H54 (cell line): ENCODE measurements at places on chromosomes 16 and 17.

GRCh38 chr16:77805398-77805797, 17.0 kb downstream of the VAT1L start:
- no peak for DNase-seq

DNA sequence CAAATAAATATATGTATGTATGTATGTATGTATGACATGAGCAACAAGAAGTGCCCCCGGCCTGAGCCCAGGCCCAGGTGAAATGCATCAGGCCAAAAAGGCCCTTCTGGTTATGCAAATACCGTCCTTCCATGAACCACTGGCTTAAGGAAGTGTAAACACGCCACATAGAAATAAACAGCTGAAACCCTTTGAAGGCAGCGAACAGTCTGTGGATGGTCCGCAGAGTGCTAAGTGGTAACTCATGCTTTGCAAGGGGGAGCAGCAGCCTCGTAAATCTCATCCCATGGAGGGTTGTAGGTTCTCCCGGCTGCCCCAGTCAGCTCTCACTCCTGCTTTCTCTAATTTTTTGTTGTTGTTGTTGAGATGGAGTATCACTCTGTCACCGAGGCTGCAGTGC, 36.7 kb downstream of the COTL1 start:
- DNase-seq, result no peak

- DNase-seq, result no peak
Observed at GRCh38 chr17:81388091-81388611, 7.1 kb upstream of the BAHCC1 start.

DNA sequence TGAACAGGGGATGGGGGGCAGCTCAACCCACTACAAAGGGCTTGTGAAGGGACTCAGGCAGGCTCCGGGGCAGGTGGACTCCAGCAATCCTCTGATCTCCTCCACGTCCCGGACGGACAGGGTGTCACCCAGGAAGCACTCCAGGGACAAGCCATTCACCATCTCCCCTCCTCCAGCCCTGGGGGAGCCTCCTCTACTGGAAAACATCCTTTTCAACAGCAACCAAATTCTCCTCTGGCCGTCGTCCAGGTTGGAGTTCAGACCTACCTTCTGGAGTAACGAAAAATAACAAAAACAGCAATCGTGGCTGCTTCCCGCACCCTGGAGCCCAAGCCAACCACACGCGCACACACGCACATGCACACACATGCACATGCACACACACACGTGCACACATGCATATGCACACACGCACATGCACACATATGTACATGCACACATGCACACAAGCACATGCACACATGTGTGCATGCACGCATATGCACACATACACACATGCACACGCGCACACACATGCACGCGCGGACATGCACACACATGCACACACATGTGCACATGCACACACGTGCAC, 8.9 kb upstream of the RBFOX3 start:
- no peak for DNase-seq

- no peak for DNase-seq
Observed at GRCh38 chr17:12227547-12227946, 206.9 kb downstream of the MAP2K4 start.

GRCh38 chr17:17849845-17850373, 13.1 kb upstream of the SREBF1 start:
- DNase-seq, result peak; percentile 92

DNA sequence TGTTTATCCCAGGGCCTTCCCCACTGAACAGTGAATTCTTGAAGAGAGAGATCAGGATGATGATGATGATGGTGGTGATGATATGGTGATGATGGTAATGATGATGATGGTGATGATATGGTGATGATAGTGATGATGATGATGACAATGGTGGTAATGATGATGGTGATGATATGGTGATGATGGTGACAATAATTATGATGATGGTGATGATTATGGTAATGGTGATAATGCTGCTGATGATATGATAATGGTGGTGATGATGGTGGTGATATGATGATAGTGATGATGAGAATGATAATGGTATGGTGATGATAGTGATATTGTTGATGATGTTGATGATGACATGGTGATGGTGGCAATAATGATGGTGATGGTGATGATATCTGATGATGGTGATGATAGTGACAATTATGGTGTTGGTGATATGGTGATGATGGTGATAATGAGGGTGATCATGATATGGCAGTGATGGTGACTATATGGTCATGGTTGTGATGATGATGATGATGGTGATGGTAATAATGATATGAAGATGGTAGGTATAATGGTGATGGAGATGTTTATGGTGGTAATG, 99.9 kb downstream of the HAPSTR1 start:
- DNase-seq, result no peak

DNA sequence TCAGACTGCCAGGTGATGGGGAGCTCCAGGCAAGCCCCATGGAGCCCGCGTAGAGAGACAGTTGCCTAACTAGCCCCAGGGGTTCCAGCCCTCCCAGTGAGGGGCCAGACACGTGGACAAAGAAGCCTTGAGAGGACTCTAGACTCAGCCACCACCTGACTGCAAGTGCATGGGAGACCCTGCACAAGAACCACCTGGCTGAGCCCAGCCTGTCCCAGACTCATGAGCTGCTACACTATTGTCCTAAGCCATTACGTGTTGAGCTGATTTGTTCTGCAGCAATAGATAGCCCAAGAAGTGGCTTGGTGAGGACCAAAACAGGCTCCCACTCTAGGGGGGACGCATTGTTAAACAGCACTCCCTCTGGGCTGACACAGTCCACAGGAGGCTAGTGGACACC, 37.6 kb upstream of the KLHDC4 start:
- DNase-seq, result no peak

- DNase-seq, result peak; percentile 47
Observed at GRCh38 chr16:85005285-85006069, 5.9 kb downstream of the ZDHHC7 start.

GRCh38 chr17:207775-208174, 26.3 kb upstream of the DOC2B start:
- DNase-seq, result no peak

- no peak for DNase-seq
Observed at GRCh38 chr16:80085606-80086005, 455.2 kb upstream of the DYNLRB2 start.

- DNase-seq, result no peak
Observed at GRCh38 chr17:57544401-57544800, 200.7 kb downstream of the CCDC182 start.

GRCh38 chr17:21674242-21674731, 18.0 kb upstream of the KCNJ18 start:
- DNase-seq, result no peak

DNA sequence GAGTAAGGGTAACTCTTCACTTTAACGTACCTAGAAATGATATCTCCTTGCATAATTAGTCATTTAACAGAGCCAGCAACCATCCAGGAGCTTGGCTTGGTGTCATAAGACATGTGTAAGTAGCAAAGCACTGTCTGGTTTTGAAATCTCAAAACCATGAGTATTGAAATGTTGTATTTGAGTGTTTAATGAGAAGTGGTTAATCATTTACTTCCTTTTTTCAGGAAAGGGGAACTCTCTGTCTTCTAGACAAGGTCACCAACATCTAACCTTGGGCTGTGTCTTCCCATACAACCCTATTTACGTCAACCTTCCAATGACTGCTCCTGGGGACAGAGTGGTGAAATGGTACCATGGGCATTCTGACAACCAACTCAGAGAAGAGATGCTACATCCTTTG, 27.1 kb downstream of the PMP22 start:
- no peak for DNase-seq

DNA sequence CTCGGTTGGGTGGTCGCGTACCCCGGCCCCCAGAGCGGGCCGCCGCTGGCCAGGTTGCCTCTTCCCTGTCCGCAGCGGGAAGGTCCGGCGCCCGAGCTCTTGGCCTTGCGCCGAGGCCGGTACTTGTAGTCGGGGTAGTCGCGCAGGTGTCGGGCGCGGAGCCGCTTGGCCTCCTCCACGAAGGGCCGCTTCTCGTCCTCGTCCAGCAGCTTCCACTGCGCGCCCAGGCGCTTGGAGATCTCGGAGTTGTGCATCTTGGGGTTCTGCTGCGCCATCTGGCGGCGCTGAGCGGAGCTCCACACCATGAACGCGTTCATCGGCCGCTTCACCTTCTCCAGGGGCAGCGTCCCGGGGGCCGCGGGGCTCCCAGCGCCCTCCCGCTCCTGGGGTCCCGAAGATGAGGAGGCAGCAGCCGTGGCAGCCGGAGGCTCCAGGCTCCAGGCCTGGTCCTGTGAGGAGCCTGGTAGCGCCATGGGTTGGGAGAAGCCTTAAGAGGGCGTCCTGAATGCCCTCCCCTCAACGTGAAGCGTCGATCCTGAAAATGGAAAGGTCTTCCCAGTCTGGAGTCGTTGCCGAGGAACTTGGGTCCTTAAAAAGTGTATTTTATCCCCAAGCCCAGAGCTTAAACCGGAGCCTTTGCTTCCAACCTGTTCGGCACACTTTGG, 558 bp downstream of the SOX15 start:
- no peak for DNase-seq

- no peak for DNase-seq
Observed at GRCh38 chr16:88569614-88569984, 604 bp upstream of the ZC3H18 start.

DNA sequence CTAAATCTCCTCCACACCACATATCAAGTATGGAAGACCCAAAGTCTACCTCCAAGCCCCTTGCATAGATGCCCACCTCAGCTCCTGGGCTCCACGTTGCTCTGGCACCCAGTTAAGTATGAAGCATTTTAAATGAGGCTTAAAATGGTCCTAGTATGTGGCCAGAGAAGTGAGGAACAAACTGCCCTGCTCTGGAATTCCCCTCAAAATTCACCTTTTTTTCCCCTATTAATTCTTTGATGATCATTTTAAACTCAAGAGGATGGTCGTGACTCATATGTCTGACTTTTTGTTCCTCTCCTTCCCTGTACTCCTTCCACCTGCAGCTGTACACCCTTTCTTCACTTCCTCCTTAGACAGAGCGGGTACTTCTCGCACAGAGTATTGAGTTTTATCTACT, 234.5 kb upstream of the MYOCD start:
- no peak for DNase-seq

DNA sequence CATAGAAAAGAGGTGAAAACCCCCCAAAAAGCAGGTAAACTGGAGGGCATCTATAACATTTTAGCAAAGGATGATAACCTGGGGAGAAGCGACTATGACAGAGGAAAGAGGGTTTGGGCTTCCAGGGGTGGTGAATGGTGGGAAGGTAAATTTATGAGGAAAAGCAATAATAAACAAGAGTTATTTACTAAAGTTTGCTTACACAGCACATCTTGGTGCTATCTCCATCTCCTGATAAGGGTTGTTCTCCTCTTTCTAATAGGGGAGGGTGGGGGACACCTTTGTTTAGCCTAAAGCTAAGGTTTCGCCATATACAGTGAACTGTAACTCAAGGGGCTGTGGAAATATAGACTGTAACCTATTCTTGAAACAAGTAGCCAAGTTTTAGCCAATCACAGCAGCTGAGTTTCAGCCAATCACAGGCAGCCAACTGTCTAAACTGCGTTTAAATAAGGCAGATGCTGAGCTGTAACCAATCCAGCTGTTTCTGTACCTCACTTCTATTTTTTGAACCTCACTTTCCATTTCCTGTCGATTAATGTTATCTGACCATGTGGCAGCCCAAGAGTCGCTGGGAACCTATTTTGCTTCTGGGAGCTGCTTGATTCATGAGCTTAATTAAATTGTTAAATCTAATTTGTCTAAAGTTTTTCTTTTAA, 191.8 kb downstream of the MAP2K6 start:
- no peak for DNase-seq

GRCh38 chr17:21289175-21289901, 4.8 kb downstream of the MAP2K3 start:
- DNase-seq, result no peak

DNA sequence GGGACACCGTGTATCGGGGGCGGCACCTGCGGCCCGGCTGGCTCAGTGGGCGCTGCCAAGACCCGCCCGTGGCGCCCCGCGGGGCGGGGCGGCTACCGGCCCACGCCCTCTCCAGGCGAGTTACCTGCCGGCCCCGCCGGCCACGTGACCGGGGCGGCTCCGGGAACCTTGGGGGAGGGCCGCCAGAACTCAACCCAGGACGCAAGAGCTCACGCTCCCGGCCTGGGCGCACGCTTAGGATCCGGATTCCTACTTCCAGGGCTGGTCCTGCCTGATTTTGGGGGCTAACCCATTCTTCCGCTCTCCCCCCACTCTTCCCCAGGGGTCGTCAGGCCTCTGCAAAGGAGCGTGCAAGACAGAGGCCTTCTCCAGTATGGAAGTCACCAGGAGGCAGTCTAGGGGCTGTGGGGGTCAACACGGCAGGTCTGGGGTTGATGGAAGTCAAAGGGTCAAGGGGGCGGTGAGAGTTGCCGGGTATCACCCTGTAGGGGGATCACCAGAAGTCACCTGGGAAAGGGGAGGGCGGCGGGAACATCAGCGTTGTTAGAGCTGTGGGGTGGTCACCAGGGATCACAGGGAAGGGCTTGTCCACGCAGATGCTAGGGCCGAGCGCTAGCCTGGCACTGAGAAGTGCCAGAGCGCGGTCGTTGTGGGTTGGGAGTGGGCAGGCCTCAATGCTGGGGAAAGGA, 354 bp upstream of the ESRP2 start:
- DNase-seq, result no peak

DNA sequence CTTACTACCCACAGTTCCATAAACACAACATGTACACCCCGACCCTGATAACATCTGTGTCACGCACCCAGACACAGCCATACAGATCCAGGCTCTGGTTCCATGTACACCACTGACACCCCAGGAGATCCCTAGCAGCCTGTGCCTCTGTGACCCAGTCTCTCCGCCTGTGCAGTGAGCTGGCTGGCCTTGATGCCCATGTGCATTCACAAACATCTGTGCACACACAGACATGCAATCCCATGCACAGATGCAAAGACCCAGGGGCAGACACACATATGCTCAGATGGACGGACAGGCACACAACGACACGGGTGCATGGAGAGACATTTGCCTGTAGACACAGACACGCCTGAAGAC, 4.1 kb downstream of the CCDC102A start:
- no peak for DNase-seq
